ENCODE measurements at places on chromosomes 6 and 20.

DNA sequence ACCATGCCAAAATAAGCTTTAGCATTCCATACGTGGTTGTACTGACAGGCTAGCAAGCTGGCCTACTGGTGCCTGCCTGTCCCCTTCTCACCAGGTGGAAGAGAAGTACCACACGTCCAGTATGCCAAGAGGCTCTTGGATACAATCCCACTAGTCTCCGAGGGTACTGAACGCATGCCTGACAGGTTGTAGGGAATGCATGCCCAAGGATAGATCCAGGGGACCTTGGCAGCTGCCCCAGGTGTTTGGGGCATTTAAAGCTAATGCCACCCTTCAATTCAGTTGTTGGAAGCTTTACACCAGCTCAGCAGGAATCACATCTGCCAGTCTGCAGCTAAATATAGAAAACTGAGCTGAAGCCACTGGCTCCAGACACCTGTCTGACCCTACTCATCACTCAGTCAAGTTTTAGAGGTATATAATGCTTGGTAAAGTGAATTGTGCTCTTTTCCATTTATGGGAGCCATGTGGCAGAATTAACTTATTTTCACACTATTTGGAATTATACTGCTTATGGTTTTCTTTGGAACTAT, 4.9 kb downstream of the TUBB2B start:
- DNase-seq, result peak; percentile 67

GRCh38 chr6:97689078-97689754, 406.2 kb upstream of the MMS22L start:
- DNase-seq, result no peak

- DNase-seq, result no peak
Measured at GRCh38 chr20:31806564-31807355, 12.4 kb upstream of the MYLK2 start.

DNA sequence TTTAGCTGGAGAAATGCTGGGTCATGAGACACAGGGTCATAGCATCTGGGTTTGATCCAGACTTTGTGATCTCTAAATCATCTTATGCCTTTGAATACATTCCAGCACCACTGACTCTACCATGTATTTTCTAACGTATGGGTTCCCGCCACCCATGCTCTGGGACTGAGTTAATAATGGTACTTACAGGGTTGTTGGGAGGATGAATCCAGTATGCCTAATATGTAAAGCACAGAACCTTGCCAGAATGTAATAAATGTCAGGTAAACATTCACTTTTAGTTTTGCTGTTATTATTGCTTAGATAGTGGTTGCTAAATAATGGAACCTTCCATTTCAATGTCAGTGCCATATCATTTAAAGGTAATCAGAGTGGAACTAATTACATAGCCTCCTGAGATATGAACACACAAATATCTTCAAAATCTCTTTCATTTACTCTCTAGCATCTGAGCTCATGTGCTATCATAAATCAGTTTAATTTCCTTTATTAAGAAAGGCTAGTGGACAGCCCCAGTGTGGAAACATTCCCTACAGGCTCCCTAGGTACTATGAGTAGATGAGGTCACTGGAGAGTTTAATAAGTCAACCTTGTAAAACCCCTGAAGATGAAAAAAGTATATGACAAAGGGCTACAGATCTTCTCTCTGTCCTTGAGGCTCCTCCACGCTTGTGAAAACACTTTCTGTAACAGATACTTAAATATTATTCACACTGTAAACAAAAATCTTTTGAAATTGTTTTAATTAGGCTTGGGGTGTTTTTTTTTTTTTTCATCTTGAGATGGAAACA, 226.6 kb downstream of the ALDH8A1 start:
- DNase-seq, result peak; percentile 38

DNA sequence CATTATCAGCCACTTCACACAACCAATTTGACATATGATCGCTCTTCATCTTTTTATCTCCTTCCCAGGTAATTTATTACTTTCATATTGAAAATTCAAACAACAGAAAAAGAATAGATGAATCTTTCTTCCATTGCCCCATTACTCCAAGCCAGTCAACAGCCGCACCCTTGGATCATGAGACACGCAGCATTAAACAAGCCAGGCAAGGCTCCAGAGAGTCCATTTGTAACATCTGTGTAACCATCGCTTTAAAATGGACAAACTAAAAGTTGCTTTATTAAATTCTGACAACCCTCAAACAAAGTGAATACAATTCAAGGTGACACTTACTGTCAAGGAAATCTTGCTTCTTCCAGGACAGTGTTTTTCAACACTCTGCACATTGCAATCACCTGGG, 200.3 kb downstream of the EPM2A start:
- no peak for DNase-seq

GRCh38 chr20:48295445-48295903, 510.2 kb upstream of the SULF2 start:
- DNase-seq, result no peak

DNA sequence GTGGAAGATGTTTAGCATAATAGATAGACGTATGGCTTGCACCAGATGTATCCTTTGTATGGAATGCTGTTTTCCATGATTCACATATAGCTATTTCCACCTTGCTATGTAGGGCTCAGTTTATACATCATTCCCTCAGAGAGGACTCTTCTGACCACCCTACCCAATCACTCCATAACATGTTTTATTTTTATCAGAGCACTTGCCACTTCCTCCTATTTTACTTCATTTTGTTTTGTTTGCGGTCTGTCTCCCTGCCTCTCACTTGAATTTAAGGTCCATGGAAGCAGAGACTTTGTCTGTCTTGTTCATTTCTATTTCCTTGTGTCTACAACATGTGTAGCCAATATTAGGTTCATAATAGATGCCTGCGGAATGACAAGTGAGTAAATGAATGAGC, 266.9 kb upstream of the CITED2 start:
- DNase-seq, result no peak

DNA sequence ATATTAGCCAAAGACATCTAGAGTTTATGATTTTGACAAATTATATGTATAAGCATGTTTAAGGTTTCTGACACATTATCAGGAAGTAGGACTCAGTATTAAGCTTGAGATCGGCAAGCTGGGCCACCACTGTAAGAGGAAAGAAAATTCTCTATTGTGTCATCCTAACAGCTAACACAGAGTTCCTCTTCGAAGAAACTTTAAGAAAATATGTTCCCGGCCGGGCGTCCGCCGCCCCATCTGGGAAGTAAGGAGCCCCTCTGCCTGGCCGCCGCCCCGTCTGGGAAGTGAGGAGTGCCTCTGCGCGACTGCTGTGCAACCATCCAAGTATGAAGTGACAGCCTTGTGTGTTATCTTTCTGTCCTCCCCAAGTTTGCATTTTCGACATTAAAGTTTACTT, 23.0 kb downstream of the USP49 start:
- no peak for DNase-seq

DNA sequence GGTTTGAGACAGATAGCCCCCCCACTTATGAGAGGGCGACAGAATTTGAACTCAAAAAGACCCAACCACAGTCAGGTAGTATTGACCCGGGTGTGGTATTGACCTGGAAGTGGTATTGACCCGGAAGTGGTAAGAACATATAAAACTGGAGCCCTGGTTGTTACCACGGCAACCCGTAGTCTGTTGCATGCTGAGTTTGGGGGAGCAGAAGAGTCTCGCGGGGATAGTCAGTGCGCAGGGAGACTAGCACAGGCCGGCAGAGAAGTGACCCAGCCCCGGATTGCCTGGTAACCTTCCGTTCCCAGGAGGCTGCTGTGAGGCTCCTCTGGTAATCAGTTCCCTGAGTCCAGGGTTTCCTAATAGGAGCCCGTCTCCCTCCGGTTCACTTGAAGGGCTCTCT, 96.2 kb downstream of the SNX5 start:
- DNase-seq, result no peak

DNA sequence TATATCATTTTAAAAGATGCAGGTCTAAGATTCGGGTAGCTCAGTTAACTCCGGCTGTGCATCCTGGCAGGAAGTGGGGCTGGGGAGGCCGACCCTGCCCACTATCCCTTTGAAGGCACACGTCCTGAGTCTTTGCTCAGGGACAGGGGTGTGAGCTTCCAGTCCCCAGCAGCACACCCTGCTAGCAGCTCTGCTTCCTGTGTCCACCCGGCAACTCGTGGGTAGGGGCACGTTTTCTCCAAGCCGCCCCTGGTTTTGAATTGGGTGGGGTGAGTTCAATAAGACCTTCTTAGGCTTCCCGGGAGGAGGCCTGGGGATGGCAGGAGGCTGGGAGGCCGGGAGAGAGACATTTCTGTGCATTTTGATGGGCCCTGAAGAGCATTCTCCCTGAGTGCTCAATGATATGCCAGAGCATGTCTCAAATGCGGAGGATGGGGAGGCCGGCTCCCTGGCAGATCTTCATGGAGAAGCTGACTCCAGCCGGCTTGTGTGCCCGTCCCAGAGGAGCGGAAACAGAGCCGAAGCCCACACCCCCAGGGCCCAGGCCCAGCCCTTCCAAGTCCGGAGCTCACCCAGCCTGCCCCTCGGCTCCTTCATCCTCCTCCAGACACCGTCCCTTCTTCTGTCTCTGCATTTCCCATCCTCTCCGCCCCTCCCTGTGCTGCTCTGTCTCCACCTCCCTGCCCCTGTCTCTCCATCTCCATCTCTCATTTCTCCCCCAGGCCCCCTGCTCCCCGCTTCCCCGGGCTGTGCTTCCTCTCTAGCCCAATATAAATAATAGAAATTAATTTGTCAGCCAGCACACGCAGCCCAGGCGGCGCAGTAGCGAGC, 36.3 kb upstream of the ZFAND3 start:
- no peak for DNase-seq

GRCh38 chr6:50992704-50993625, 174.3 kb downstream of the TFAP2B start:
- DNase-seq, result no peak

GRCh38 chr6:142241061-142241460, 60.7 kb upstream of the ADGRG6 start:
- DNase-seq, result no peak

DNA sequence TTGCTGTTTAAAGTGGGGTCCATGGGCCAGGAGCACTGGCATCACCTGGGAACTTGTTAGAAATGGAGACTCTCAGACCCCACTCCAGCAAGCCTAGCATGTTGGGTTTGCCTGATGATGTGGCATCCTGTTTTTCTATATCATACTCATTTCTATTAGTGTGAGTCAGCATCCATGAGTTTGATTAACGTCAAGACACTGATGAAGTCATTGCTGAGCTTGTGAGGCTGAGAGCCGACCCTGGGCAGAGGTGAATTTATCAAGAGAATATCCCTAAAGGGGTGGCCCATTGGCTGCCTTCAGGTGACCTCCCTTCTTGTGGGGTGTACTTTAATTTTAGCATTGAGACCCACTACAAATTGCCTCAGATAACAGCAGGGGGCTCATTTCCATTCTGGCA, 43.4 kb upstream of the RNF144B start:
- DNase-seq, result no peak

- DNase-seq, result no peak
Measured at GRCh38 chr6:7401075-7401474, 11.5 kb downstream of the RIOK1 start.

DNA sequence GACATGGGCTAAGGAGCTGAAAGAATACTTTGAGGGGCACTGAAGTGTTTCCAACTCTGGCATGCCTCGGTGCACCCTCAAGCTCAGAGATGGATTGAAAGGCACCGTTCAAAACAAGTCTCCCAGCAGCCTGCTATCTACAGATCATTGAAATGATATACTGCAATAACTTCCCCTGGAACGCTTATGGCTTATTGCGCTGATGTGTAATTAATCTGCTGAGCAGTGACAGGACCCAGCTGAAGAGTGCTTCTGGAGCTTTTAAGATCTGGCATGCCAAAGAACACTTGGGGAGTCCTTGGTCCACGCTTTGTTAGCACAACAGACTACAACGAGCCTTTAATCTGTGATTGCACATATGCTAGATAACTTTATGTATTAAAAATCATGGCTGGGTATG, 708.2 kb downstream of the PRKN start:
- no peak for DNase-seq

GRCh38 chr20:23634985-23635767, 2.6 kb downstream of the CST3 start:
- no peak for DNase-seq

DNA sequence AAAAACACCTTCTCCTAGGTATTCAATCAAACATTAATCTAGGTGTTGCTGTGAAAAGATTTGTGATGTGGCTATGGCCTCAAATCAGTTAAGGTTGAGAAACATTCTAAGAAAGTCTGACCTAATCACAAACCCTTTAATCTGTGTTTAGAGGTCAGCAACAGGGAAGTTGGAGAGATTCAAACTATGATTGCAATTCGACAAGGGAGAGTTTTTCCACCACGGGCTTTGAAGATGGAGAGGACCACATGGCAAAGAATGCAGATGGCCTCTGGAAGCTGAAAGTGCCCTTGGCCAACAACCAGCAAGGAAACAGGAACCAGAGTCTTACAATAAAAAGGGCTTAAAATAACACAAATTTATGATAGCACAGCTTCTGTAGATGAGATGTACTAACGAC, 29.6 kb upstream of the LGSN start:
- DNase-seq, result no peak

DNA sequence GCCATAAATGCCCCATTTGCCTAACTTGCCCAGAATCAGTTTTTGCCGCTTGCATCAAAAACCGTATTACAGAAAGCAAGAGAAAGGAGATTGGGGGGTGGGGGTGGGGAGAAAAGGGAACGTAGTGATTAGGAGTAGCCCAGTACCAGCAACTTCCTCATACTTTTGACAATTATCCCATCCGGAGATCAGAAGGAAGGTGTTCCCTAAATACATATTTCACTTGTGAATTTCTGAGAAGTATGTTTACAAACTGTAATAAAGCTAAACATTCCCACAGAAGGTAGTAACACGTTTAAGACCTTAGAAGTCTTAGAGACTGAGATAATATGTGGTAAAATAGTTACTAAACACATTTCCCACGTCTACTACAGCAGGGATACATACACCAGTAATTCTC, 14.5 kb downstream of the PREP start:
- DNase-seq, result no peak

DNA sequence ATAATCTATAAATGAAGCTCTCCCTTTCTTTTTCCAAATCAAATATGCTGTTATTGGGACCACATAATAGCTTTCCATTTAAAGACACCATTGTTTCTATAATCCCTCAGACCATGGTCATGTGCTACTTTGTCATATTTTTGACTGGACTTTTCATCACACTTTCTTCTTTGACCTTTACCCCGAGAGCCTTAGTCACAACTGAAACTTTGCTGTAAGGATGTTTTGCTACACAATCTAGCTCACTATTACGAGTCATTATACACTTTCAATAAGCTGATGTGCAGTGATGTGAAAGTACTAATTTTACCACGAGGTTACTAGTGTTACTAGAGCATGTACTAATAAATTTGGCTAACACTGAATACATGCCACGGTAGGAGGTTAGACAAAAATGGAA, 367.2 kb upstream of the RUNX2 start:
- no peak for DNase-seq
